ENCODE measurements at places on chromosomes 16 and 17.
A peak's percentile ranks its signal among the peaks of the same experiment; 100 is the strongest.

DNA sequence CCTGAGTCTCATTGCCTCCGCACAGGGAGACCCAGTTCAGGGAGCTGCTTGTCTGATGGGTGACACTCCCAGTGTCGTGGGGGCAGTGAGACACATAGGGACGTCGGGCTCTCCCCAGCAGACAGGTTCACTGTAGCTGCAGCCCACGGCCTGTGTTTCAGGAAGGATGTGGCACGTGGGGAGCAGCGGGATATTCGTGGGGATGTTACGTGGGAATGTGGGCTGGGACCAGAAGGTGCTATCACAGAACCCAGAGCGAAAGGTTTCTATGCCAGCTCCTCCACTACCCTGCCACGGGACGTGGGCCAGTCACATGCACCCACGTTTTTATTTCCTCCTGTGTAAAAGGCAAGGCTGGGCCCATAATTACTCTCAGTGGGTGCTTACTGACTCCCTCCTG lies 16.3 kb downstream of the CACNA1G start:
- no peak for DNase-seq

GRCh38 chr16:67862623-67863583 lies 9.9 kb upstream of the EDC4 start:
- no peak for DNase-seq

DNA sequence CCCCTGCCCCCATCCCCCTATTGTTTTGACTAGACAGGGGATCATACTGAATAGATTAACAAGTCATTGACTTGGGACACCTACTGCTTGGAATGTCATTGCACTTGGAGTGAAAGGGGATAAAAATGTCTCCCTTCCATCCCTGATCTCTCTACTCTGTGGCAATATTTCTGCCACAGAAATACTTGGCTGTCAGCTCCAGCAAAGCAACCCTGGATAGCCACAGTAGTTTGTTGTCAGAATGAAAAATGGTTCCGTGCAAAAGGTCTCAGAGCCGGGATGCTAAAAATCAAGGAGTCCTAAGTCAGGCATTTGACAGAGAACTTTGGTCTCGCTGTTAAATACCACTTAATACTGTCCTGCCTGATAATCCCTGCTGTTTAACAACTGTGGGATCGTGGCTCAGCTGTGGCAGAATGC lies 722.0 kb upstream of the SOX9 start:
- DNase-seq: no peak

DNA sequence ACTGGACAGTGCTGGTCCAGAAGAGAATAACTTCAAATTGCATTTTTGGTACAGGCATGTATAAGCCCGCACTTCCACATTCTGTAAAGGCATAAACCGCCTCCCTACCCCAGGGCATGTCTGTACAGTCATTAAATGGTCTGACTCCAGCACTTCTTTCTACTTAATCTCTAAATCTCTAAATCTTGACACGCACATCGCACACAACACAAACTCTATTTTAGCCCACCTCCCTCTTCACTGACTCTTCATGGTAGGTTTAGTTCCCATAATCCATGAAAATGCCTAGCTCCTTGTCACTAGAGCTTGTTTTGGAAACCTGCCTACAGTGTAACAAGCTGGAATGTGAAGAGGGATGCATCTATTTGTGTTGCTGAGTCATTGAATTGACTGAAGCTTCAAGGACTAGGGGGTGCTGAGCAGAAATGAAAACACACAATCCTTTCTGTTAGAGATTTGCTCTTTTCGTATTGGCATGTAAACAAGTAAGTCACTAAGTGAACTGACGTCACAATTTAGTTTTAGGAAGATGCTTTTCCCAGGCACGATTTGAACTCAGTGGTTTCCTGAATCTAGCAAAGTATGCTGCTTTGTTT lies 1.6 kb upstream of the DUSP14 start:
- DNase-seq: peak; percentile 93

DNA sequence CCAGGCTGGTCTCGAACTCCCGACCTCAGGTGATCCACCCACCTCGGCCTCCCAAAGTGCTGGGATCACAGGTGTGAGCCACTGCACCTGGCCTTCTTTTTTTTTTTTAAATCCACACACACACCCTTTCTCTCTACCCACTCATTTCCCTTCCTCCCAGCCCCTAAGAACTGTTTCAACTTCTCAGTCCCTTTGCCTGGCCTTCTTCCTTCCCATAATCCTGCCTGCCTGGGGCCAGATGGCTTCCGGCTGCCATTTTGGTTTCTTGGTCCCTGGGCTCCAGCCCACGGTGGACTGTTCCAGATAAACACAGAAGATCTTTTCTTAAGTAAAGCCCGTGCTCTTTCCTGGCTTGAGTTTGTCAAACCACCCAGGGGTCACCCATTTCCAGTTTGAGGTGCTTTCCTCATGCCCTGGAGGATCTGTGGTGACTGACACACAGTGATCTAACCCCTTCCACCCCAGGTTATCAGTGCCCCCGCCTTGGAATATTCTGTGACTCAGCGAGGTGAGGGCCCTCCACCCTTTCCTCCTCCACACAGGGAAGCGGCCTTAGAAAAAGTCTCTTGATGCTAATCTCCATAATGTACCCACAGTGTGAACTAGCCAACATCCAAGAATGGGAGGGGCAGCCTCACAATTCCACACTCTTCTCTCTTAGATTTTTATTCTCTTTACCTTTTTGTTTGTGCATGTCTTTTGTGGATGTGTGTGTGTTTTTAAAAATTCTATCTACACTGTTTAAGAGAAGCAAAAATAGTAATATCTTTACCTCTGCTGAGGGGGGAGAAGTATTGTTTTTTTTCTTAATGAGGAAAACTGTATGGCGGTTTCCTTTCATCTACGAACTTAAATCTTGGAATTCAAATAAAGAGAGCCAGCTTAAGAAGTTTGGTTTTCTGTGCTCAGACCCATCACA lies 60.0 kb downstream of the CRISPLD2 start:
- DNase-seq: no peak

- no peak for DNase-seq
These were observed at the start of gene SCNN1G for GRCh38 chr16:23182679-23183542. TSS of gene SCNN1G (plus strand) at chr16:23182745. CDS start at chr16:23186272, 3,527 bp downstream.

- no peak for DNase-seq
These were observed 223.2 kb upstream of the PSMD7 start for GRCh38 chr16:74073456-74073855.

GRCh38 chr17:35056013-35056412 lies 7.5 kb downstream of the RFFL start:
- DNase-seq: no peak

GRCh38 chr17:63138713-63139112 lies 172.7 kb downstream of the TANC2 start:
- no peak for DNase-seq

DNA sequence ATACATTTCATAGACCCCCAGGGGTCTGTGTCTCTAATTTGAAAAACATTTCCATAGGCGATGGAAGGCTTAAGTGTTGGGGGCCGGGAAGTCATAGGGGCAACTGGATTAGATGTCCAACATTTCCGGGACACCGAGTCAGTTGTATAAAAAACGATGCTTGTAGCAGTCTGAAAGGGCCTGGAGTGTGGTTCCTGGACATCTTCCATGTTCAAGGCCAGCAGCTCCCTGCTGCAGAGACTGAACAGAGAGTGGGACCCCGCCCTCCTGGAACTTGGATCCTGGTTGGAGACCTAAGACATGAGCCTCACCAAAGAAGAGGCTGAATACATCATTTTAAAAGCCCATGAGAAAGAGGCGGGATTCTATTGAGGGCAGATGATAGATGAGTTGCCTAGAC lies 82.0 kb upstream of the ZNF423 start:
- DNase-seq: no peak

DNA sequence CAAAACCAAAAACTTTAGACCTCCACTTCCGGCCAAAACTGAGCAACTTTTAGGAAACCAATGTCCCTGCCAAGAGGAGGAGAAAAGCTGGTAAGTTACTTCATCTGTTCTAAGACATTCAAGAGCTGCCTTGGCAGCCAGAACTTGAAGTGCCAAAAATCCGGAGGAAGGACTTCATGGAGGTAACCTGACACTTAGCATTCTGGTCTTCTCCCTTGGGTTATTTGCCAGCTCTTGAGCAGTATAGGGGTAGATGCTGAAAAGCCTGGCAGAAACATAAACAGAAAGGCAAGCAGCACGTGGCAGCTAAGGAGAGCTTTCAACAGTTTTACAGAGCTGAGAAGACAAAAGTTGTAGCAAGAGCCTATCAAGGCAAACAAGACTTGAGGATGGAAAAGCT lies 53.2 kb downstream of the CDYL2 start:
- no peak for DNase-seq

DNA sequence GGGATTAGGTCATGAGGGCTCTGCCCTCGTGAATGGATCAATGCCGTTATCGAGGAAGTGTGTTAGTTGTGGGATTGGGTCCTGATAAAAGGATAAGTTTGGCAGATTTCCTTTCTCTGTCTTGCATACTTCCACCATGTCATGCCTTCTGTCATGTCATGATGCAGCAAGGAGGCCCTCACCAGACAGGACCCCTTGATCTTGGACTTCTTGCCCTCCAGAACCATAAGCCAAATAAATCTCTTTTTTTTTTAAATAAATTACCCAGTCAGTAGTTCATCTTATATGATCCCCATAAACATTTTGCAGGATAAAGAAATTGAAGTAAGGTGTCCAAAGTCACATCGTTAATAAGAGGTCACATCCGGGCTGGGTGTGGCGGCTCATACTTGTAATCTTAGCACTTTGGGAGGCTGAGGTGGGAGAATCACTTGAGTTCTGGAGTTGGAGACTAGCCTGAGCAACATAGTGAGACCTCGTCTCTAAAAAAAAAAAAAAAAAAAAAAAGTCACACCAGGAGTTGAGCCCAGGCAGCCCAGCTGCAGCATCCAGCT lies 25.2 kb downstream of the HEXIM2 start:
- no peak for DNase-seq

DNA sequence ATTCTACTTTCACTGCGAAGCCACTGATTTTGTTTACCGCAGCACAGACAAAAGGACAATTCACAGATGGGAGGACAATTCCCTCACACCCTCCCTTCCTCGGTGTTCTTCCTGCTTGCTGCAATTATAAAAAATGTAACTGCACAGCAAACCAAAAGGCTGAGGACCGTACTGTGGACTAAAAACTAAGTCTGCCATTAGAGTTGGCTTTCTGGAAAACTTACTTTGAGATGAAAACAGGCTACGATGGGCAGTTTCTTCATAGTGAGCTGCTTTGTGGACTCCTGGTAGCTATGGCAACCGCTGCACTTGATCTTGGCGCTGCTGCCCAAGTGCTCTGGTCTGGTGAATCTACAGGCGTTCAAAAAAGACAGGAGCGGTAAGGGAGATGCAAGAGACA lies 35.2 kb downstream of the USP22 start:
- no peak for DNase-seq

DNA sequence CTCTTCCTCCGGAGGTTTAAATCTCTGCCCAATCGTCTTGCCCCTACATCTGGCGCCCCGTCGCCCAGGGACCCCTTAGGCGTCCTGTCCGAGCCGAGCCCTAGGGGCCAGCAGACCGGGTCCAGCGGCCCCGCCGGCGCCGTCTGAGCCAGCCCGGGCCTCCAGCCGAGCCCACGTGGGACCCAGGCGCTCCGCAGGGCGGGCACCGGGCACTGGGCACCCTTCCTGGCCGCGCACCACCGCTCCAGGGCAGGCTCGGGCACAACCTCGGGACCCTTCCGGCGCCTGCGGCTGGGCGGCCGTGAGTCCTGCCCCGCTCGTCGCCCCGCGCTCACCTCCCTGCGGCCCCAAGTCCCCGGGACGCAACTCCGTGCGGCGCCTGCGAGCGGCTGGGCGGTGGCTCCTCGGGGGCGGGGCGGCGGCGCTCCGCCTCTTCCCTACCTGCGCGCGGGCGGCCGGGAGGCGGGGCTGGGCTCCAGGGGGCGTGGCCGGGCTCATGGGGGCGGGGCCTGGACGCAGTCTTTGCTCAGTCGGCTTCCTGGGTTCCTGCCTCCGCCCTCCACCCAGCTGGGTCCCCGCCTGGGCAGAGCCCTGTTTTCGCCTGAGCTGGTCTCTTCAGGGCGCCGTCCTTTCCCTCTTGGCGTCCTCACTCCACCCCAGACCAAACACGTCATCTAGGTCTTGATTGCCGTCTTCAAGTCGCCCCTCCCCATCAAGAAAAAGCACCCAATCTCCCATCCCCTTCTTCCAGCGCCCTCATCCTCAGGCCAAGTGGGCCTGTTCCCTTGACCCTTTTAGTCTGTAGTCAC lies at the start of gene RHBDF2:
TSS of gene RHBDF2 (minus strand) at position 406 of the 809 bp plus-strand sequence. CDS start 19,899 bp downstream, outside the sequence.
- peak; percentile 84 for DNase-seq

DNA sequence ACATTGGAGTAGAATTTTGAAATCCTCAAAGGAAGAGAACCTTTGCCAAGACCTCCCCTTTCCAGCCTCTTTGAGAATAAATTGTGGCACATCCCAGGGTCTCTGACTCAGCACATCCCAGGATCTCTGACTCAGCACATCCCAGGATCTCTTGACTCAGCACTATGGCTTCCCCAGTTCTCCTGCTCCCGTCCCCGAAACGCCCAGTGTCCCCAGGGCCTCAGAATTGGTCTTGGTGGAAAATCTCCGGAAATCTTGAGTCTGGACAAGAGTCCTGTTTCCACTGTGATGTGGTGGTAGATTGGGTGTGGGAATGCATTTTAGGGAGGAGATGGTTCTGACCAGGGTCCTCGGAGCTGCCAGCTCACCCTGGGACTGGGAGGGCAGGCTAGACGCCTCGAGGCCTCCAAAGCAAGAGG lies 19.2 kb downstream of the PLXDC1 start:
- no peak for DNase-seq

GRCh38 chr16:82138478-82139285 lies 31.3 kb downstream of the MPHOSPH6 start:
- no peak for DNase-seq

- no peak for DNase-seq
These were observed 146.4 kb downstream of the SOCS1 start for GRCh38 chr16:11109566-11109965.

DNA sequence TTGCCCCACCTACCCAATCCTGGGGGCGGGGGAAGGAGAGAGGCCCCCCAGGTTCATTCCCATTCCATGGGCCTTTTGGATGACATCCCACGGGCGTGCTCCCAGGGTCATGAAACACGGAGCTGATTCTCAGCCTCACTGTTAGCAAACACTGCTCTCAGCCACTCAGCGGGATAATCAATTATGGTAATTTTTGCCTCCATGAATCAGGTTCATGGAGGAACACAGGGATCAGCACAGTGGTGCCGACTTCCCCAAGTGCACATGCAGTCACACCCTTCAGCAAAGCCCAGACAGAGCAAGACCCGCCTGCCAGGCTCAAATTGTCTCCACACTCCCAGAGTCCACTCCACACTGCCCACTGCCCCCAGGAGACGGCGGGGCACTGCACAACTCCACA lies 164.6 kb downstream of the ENGASE start:
- no peak for DNase-seq

GRCh38 chr17:8285270-8286181 lies 2.9 kb upstream of the RANGRF start:
- DNase-seq: no peak

DNA sequence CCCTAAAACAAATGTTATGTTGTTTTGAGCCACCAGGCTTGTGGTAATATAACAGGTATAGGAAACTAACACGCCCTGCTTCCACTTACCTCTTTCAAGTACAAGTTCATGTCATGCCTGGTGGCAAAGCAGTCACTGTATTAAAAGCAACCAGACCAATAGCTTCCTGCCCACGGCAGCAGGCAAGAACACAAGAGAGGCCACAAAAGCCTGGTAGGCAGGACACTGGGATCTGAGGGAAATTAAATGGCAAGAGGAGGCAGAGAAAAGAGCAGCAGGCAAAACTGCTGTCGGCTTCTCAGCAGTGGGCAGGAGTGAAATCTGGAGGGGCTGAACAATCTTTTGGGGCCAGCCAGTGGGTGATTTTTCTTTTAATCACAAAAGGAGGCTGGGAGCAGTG lies 2.2 kb downstream of the CYTH1 start:
- no peak for DNase-seq
